ENCODE measurements at places on chromosomes 7 and 10.

DNA sequence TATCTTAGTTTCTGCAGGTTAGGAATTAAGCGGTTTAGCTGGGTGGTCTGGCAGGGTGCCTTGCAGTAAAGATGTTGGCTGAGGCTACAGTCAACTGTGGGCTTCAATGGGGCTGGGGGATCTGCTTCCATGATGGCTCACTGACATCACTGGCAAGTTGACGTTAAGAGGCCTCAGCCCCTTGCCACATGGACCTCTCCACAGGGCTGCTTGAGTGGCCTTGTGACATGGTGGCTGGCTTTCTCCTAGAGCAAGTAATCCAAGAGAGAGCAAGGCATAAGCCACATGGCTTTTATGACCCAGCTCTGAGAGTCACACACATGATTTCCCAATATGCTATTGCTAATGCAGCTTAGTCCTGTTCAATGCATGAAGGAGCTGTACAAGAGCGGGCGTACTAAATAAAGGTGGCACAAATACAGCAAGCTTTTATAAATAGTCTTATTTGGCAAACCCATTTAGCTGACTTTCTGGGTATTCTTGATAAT, 109.1 kb downstream of the SEPTIN7 start:
- DNase-seq: no peak

DNA sequence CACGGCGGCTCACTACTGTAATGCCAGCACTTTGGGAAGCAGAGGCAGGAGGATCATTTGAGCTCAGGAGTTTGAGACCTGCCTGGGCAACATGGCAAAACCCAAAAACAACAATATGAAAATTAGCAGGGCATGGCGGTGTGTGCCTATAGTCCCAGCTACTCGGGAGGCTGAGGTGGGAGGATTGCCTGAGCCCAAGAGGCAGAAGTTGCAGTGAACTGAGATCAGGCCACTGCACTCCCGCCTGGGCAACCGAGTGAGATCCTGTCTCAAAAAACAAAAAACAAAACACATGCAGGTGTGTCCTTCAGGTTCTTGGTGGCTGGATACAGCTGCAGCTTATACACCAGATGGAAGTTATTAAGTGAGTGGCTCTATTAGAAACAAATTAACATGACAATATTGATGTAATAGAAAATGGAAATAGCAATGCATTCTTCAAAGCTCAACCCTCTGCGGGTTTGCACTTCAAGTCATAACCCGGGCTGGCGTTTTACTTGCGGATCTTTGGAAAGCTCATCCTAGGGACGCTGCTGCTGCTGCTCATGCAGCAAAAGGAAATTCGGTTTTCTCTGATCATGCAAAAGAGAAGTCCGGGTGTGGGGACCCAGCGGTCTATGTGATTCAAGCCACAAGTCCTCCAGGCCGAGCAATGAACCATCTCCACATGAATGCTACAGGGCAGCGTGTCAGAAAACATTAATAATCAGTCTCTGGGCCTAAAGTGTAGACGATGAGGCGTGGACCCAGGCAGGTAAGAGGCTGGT, 281.9 kb downstream of the PRPF18 start:
- no peak for DNase-seq

GRCh38 chr7:143885951-143886350, 16.0 kb downstream of the TCAF1 start:
- DNase-seq: no peak

DNA sequence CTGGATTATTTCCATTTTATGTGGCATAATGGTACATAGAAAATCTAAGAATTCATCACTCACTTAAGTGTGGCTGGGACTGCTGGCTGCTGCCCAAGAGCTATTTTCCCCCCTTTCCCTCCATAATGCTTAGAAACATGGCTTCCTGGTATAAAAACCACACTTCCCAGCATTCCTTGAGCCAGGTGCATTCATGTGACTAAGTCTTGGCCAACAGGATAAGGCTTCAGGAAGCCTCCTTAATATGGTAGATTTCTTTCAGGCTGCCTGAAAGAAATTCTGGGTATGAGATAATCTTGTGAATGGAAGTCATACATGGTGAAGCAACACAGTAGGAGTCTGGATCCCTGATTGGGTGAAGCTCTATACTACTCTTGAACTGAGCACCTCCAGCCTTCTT, 178.0 kb downstream of the JAZF1 start:
- no peak for DNase-seq

DNA sequence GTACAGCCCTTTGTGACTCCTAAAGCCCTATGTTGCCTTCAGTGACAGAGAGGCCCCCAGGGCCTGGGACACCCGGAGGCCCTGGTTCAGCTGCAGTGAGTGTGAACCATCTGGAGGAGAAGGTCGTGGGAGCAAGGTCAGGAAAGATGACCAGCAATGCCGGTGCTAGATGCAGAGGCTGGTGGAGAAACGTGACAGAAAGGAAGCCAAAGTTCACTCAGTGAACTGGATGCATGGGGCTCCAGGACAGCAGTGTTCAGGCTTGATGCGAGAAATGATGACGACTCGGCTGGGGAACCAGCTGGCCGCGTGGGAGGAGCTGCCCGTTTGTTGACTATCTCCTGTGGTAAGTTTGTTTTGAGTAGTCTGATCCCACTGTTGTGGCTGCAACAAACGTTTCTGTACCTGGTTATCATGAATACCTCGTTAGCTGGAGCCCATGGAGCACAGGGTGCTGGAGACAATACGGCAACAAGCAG, 54.1 kb upstream of the MKRN1 start:
- DNase-seq: no peak

GRCh38 chr10:48282829-48283228, 8.3 kb upstream of the FRMPD2 start:
- DNase-seq: no peak

- no peak for DNase-seq
These were observed 112.2 kb downstream of the SEMA3C start for GRCh38 chr7:80806663-80807062.

DNA sequence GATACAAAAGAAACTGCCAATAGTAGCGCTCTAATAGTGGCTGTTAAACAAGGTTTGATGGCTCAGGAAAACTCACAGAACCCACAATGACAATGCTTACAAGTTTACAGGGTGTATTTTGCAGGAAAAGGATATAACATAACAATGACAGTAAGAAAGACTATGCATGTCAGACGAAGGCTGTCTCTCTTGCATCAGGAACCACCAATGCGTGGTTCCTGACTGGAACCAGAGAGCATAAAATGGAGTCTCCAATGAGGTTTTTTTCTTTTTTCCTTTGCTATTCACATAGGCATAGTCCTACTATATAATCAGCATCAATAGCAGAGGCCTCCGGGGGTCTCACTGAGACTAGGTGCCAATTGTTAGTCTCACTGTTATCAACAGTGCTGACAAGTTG, 120.4 kb upstream of the STEAP1 start:
- DNase-seq: no peak

DNA sequence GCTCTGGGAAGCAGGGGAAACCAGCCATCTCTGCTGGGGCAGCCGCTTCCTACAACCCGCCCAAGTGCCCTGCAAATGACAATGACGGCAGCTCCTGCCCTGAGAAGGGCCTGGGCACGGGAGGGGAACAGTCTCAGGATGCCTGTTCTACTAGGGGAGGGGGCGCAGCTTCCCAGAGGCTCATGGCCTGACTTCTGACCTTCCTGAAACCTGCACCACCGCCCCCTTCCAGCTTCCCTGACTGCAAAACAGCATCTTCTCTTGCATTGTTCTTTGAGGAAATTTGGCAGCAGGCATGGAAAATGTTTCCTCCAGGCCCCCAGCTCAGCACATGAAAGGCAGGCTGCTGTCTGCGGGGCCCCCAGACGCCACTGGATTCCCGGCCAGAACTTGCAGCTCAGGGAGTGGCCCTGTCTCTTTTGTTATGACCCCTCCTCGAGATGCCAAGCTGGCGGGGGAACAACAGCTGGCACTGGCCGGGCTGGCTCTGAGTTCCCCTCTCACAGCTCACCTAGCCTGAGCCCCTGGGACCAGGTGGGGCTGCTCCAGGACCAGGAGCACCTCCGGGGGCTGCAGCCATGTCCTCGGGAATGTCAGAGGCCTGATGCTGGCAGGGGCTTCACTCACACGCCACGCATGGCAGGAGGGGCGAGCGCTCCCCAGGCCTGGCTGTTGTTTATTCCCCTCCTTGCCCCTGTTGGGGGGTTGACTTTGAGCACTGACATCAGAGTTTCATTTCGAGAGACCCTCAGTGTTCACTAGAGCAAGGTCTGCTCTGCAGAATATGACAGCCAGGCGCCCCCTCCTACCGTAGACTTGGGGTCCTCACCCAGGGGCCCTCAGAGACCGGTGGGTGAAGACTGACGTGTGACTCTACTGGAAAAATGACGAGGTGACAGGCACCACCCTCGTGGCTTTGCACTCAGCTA, 62.7 kb downstream of the CALML3 start:
- DNase-seq: no peak

DNA sequence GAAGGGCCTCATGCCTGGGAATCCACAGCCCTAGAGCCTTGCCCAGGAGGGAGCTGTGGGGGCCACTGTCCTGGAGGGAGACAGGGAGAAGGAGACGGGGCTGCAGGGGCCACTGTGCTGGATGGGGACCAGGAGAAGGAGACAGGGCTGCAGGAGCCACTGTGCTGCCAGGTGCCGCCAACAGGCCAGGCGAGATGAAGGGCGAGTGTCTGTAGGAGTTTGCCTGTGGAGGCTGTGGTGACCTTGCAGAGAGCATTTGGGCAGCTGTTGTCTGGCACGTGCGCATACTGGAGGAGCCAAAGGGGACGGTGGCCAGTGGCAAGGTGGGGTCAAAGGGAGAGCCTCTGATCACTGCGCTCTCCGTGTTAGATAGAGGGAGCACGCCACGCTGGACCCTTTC, 79.2 kb downstream of the NKX6-2 start:
- DNase-seq: no peak

GRCh38 chr10:14466257-14466656, 135.5 kb upstream of the FRMD4A start:
- peak; percentile 30 for DNase-seq

GRCh38 chr10:13973742-13974141, 357.0 kb downstream of the FRMD4A start:
- DNase-seq: peak; percentile 91

DNA sequence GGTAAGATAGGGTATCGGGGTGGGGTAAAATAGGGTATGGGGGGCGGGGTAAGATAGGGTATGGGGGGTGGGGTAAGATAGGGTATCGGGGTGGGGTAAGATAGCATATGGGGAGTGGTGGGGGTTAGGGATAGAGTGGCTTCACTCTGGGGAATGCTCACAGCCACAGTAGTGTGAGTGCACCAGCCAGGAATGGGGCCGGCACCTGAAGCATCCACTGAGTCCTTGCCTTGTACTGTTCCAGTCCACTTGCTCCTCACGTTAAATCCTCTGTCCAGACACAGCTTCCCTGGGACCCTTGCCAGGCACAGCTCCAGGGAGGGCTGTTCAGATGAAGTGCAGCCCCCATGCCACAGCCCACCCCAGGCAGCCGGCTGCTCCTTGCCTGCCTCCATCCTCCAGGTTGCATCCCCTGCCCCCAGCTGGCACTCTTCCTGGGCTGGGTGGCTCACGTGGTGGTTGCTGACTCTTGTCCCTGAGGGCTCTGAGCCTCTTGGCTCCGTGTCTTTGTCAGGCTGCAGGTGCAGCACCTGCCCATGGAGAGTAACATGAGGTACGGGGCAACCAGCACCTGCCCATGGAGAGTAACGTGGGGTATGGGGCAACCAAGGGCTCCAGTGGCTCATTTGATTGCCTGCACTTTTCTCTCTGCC, 268.4 kb downstream of the TCERG1L start:
- DNase-seq: no peak

DNA sequence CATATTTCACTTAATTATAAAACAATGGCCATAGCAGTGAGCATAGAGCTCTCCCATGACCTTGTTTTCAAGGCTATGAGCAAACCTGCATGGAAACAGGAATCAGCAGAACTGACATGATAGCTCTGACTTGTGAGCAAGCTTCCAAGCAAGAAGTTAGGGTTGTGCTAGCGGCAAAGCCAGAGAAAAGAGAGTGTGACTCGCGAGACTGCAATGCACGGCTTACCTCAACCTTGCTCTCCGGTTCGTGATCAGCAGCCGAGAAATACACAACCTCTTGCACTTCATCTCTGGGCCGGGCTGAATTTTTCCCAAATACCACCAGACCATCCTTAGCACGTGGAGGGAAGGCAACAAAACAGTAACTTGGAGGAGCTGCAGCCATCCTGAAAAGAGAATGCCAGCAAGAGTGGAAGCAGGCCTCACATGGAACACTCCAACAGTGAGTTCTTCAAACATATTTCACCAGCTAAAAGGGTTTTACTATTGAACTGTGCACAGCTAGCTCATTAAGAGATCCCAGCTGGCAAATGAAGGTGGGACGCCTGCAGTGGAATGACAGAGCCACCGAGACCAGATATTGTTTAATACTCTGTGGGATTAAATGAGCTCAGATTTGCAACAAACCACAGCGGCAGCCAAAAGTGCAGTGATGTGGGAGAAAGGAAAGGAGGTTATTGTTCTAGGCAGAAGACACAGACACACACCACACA, 20.8 kb downstream of the SCRN1 start:
- DNase-seq: peak; percentile 69

All from fibroblast of skin of abdomen (primary cell).